ENCODE measurements at places on chromosomes 2 and 18.
A peak's percentile ranks its signal among the peaks of the same experiment; 100 is the strongest.

DNA sequence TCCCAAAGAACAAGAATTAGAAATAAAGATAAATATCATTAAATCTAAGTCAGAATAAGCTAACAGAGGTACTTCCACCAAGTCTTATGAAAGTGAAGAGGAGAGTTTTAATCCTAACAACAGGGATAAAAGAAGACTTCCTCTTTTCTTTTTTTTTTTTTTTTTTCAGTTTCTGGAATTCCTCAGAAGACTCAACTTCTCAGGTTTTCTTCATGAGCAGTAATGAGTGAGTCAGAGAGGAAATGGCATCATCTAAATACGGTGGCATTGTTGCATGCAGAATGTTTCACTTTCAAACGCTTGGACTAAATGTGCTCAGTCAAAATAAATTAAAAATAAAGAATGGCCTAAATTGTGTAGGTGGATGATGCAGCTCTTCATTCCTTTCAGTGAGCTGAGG, 45.6 kb upstream of the ARHGAP15 start:
- DNase-seq, result no peak

GRCh38 chr2:150706561-150706960, 219.1 kb upstream of the RND3 start:
- DNase-seq, result no peak

- no peak for DNase-seq
These were observed at the start of gene PSD4 for GRCh38 chr2:113173542-113174375. TSS of gene PSD4 (plus strand) at chr2:113173971. CDS start at chr2:113182457, 8,486 bp downstream.

DNA sequence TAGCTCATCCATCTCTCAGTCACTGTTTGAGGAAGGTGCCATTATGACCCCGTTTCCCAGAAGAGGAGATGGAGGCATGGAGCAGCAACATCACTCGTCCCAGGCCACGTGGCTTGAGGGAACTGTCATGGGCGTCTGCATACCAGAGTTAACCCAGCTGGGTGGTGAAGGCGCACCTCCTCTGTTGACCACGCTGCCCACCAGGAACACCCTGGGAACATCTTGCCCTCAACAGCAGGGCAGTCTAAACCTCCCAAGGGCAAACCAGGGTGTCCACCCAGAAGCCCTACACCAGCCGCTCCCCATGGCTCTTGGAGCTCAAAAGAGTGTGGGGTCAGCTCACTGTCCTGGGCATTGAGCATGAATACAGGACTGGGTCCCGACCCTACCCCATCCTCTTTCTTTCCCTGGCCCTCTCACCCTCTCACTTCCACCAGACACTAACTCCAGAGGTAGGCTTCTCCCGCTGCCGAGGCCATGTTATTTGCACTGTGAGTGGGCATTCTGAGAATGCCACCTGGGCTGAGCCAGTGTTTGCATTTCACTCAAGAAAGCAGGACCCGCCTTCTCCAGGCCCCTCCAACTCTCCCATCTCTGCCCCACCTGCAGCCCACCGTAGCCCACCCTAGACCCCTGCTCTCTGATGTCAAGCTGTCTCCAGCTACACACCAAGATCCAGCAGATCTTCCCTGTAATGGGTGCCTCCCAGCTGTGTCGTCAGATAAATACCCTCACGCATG, 259.6 kb downstream of the HDAC4 start:
- DNase-seq, result no peak

DNA sequence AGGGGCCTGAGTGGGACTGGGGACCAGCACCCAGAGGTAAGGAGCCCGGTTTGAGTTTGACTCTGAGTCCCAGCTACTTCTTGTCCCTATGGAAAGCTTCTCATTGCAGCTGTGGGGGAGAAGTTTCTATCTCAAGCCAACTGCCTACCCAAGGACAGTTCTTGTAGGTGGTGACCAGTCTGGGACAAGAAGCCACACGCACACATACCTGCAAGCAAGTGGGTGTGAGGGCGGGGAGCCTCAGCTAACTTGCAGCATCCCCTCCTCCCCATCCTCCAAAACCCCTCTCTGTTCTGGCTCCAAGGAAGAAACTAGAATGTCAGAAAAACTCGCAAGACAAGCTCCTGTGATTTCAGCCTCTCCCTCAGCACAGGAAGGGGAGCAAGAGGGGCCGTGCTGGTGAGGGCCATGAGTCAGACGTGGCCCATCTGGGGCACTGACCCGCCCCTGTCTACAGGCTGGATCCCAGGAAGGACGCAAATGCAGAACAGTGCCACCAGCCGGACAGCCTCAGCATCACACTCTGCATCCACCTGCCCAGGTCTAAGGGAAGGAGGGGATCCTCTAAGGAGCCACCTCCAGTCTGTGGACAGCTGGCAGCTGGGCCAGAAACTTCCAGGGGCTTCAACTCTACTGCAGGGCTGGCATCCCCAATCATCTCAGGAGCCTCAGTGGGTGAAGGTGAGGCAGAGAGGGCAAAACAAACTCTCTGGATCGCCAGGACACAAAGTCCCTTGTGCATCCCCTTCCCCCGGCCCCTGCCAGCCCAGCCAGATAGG, 103.4 kb downstream of the TNS1 start:
- no peak for DNase-seq

DNA sequence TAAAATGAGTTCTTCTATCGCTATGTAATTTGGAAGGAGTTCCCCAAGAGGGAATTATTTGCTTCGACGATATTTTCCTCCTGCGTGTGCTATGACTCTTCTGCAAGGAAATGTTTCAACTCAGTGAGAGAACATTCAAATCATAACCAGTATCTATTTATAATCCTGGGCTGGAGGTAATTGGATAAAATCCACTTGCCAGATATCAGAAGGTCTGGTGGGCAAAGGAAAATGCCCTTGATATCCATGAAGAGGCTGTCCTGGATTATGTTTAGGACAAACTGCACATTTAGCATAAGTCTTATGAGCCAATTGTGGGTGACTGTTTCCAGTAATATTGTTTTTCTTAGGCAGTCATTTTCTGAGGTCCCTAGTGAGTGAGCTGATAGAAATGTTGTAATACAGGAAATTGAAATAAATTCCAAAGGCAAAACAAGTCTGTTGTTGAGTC, 17.7 kb downstream of the RPIA start:
- DNase-seq, result no peak

DNA sequence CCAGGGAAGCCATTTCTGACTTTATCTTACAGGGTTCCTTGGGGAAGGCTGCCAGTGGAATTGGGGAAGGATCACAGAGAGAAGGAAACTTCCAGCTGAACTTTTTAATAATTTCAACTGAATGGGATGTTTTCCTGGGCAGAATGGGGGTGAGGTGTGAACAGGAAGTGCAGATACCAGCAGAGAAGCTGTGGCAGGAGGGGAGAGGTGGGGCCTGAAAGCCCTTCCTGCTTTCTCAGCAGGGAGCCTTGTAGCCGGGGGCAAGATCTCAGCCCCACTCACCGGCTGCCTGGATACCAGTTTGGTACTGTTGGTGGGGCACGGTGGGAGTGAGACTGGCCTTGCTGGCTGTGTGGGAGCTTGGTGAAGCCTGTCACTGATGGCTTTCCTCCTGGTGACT, 170.5 kb downstream of the ZBTB7C start:
- DNase-seq, result no peak

GRCh38 chr2:120289221-120289906, 36.7 kb downstream of the RALB start:
- peak; percentile 73 for DNase-seq

GRCh38 chr2:160372585-160372984, 121.0 kb downstream of the RBMS1 start:
- DNase-seq, result no peak

DNA sequence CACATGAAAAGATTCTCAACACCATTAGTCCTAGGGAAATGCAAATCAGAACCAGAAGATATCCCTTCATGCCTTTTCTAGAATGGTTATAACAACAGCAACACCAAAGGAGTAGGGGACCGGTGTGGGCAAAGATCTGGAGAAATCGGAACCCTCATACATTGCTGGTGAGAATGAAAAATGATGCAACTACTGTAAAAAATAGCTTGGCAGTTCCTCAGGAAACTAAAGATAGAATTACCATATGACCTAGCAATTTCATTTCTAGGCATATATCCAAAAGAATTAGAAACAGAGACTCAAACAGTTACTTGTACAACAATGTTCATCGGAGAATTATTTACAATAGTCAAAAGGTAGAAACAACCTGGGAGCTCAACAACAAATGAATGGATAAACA, 29.2 kb upstream of the CDH7 start:
- DNase-seq, result no peak

GRCh38 chr2:17594533-17595401, 54.3 kb downstream of the VSNL1 start:
- DNase-seq, result no peak

DNA sequence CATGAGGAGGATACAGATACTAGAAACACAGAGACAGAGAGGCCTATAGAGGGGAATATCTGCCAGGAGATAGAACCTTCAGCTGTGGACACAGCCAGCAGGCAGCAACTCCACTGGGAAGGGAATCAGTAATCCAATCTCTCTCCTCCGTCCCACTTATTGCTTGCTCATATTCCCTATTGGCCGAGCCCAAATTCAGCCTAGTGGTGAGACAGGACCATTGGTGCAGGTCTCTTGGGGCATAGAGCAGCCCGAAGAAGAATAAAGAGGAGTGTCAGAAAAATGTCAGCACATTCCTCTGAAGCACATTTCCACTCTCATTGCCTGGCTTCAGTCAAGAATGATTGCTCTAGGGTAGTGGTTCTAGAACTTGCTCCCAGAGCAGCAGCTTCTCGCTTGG, 1091.5 kb upstream of the GYPC start:
- DNase-seq, result no peak

DNA sequence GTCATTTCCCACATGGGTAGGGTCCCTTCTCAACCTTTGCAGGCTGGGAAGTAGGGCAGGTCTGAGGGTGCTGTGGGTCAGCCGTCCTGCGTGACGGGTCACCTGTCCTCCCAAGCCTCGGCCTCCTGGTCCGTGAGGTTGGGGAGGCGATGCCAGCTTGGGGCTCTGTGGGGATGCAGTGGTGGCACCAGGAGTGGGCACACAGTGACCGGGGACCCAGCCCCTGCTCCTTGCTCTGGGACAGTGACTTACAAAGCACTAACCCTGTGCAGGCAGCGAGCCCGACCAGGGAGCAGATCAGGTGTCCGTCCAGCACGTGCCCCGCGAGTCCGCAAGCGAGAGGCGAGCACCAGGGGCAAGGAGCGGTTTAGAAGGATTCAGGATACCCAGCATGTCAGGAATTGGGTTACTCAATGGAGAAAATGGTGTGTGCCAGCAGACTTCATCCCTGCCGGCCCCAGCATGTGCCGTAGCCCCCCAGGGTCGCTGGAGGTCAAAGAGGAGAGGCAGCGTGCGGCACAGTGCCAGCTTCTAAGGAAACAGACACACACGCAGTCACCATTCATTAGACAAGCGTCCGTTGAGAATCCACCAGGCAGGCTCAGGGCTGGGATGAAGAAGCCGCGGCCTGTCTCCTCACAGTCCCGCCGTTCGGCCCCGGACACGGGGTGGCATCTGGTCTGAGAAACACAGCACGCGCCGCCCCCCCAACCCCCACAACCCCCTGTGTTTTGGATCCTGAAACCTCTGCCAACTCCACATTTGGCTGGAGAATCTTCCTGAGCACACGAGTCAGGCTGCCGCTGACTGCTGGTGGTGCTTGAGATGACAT, 11.7 kb downstream of the COLEC11 start:
- DNase-seq, result peak; percentile 83

DNA sequence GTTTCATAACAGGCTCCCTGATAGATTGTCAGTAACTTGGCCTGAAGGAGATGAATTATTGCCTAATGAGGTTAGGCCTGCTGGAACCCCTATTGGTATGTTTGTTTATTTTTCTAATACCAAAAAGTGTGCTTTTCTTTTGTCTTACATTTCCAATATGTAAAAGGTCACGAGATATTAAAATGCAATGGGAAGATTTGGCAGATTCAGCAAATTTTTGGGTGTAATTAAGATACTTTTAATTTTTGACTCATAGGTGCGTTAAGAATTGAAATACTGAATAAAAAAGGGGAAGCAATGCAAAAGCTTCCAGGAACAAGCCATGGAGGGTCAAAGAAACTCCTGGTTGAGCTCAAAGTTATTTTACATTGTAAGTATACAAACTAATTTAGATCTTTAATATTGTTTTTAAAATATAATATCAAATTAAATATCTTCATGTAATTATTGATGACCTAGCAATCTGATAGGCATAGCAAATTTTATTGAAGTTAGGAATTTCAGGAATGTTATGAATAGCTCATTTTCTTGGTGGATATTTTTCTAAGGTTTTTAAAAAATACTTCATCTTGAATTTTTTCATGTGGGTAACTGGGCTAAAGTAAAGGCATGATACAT, 52.1 kb downstream of the SMCHD1 start:
- no peak for DNase-seq

DNA sequence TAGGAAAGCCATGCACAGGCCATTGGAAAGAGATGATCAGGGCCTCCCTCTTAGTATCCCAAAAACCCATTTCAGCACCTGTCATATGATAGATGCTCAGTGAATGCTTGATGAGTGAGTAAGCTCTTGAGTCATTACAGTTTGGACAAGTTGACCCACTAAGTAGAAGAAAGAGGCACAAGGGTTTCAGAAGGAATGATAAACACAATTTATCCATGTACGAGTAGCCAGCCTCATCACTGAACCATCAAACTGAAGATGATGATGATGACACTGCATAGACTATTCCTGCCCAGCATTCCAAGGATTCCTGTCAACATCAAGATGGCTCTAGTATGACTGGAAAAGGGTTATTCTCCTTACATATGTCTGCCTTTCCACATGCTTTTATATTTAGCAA, 596.0 kb downstream of the BCL11A start:
- no peak for DNase-seq

DNA sequence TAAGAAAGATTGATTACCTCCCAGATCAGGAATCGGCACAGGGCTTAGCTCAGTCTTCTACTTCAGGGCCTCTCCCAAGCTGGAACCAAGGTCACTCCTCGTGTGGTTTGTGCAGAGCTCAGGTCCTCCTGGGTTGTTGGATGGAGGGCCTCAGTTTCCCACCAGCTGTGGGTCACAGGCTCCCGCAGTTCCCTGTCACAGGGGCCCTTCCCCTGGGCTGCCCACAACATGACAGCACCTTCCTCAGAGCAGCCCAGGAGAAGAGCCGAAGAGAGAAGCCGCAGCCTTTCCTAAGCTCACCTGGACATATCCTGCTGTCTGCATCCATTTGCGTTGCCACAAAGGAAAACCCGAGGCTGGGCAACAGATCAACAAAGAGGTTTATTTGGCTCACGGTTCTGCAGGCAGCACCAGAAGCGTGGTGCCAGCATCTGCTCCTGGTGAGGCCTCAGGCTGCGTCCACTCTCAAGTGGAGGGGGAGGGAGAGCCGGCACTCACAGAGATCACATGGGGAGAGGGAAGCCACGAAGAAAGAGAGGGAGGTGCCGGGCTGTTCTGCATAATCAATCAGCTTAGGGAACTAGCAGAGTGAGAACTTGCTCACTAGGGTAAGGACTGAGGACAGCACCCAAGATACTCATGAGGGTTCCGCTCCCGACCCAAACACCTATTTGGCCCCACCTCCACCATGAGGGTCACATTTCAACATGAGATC, 13.0 kb upstream of the ALLC start:
- DNase-seq, result no peak

DNA sequence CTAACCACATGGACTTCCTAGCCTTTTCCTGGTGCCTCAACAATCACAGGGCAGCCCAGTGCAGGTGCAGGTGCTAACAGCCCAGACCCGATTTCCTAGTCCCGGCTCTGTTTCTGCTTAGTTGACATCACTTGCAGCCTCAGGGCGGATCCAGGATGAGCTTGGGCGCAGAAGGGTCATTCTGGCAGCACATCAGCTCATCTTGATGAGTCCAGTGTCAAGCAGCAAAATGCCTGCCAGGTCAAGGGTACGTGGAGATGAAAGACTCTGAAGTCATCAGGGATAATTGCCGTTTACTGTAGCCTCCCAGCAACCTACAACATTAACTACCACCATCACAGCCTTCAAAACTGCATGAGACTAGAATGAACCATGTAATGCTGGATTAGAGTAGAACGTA, 39.4 kb upstream of the EFHD1 start:
- no peak for DNase-seq
